ENCODE measurements at places on chromosomes 4 and X. TPM values are rescaled to one million over a fixed set of nuclear protein-coding genes. Genes with fewer than 3 reads are reported as not detected.

GRCh38 chrX:63686878-63687714 is 97.9 kb downstream of the ARHGEF9 start:
- DNase-seq: peak; percentile 39

The GATB gene
- total RNA-seq: 20.2 TPM

DNA sequence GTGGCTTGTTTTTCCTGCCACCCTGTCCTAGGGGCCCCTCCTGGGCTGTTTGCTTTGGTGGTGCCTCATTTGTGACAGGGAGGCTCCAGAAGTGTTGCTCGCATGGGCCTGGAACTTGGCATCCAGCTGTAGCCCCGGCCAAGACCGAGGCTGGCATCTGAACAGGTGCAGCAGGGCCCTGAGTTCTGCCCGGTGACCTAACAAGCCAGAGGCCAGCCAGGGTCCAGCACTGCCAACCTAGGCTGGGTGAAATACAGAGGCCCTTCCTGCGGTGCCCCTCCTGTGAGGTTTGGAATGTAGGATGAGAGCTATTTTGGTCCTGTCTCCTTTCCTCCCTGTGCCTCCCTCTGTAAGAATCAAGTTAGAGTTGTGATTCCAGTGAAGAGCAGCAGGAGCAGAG is 58.5 kb downstream of the STARD8 start:
- no peak for DNase-seq

- DNase-seq: no peak
Measured at GRCh38 chr4:601612-602558, 23.5 kb upstream of the PDE6B start.

- peak; percentile 76 for DNase-seq
Measured at GRCh38 chr4:85807247-85807950, 332.4 kb downstream of the ARHGAP24 start.

DNA sequence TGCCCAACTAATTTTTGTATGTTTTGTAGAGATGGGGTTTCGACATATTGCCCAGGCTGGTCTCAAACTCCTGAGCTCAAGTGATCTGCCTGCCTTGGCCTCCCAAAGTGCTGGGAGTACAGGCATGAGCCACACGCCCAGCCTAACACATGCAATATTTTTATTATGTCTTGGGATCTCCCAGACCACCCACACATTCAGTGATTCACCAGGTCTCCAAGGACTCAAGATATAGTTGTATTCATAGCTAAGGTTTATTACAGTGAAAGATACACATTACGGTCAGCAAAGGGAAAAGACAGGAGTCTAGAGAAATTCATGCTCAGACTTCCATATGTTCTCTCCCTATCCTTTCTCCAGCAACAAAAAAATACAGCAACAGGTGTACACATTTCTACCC is 25.5 kb upstream of the FAM120C start:
- no peak for DNase-seq
